ENCODE measurements at places on chromosomes 2 and 18.

DNA sequence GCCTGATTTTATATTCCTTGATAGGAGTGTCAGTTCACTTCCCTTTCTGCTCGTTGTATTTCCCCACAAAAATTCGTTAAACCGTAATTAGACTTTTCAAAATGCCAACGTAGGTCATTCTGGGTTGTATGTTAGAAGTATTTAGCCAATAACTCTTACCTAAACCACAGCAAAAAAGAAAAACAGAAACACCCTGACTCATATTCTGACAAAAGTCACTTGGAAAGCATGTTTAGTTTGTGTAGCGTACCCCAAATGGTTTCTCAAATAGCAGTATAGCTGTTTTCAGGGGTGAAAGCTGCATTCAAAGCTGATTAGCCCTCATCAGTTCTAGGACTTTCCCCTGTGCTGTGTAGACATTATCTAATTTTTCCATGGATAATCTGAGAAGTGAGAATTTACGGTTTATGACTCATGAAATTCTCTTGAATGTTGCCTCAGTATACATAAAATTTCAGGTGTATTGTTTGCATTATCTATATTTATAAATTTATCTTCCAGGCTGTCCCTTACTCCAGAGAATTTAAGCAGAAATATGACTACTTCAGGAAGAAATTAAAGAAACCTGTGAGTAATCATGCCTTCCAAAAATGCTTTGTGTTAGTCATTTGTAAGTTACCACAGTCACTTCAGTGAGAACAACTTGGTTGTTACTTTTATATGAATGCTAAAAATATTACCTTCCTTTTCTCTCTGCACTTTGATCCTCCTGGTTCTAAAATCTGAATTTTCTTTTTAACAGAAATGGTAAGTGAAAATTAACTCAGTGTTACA lies 264.9 kb downstream of the ALPK2 start:
- no peak for DNase-seq

- no peak for DNase-seq
These were observed 71.8 kb downstream of the B3GNT2 start for GRCh38 chr2:62267696-62268095.

DNA sequence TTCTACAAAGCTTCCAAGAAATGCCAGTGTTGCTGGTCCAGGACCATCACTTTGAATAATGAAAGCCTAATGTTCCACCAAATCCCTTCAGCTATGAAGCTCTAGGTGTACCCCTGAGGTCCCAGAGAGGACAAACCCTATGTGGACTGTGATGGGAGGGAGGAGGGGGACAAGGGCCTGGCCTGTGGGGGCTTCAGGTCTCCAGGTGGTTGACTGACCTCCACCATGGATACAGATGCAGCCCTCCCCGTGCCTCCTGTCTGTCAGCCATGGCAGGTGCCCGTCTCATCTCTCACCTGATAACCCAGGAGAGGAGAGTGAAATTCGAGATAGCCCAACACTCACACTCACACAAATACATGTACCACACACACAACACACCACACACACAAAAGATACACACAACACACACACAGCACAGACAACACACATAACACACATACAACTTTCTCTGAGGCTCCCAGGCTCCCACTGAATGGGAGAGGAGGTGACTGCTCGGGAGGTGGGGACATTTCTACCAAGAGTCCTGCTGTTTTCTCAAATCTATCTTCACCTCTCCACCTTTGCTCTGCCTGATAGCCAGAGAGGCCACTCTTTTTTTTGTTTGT lies 12.8 kb upstream of the RHOB start:
- no peak for DNase-seq

DNA sequence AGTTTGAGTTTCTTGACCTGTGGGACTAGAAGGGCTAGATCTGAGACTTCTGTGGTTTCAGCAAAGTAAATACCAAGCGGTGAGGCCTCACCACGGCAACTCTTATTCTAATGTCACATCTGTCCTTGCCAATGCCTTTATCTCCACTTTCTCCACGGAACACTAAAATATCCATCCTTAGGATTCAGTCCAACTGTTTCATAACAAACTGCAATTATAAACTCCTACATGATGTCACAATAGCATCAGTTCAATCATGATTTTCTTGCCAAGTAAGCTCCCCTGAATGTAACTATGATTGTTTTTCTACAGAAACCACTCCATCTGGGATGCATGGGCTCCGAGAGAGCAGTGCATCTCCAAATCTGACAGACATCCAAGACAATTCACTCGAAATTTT lies 79.6 kb downstream of the LRATD1 start:
- no peak for DNase-seq

GRCh38 chr2:168002021-168002553 lies 245.3 kb downstream of the STK39 start:
- DNase-seq, result no peak

DNA sequence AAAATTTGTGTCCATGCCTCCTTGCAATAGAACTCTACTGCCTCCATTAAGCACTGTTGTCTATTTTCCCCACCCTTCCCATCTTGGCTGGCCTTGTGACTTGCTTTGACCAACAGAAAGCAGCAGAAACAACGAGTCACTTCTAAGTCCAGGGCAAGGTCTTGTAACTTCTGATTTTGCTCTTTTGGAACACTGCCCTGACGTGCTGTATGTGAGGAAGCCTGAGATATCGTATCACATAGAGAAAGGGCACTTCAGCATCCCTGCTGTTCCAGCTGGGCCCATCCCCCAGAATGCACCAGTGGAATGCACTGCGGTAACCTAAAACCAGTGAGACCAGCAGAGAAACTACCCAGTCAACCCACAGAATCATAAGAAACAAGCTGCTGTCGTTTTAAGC lies 28.1 kb downstream of the NCKAP1 start:
- DNase-seq, result peak; percentile 27

DNA sequence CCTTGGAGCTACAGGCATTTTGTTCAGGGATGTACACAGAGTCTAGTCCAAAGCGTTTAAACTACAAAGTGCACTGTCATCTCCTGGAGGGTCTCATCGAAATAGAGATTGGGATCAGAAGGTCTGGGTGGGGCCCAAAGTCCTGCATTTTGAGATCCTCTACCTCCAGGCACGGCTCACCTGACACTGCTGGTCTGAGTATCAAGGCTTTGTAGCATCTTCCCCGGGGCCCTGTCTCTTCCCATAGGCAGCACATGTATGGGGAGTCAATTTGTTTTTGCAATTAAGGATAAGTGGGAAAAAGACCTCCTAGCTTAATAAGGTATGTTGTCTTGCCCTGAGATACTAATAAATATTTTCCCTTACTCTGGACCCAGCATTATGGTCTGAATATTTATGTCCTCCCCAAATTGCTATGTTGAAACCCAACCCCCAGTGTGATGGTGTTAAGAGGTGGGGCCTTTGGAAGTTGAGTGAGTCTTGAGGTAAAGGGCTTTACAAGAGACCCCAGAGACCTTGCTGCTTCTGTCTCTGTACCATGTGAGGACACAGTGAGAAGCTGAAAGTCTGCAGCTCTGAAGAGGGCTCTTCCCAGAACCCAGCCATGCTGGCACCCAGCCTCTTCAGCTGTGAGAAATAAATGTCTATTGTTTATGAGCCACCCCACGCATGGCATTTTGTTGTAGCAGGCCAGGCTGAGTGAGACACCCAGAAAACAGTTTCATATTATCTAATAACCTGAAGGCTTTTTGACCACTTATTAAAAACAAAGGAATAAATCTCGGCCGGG lies 258.7 kb upstream of the HS6ST1 start:
- no peak for DNase-seq

DNA sequence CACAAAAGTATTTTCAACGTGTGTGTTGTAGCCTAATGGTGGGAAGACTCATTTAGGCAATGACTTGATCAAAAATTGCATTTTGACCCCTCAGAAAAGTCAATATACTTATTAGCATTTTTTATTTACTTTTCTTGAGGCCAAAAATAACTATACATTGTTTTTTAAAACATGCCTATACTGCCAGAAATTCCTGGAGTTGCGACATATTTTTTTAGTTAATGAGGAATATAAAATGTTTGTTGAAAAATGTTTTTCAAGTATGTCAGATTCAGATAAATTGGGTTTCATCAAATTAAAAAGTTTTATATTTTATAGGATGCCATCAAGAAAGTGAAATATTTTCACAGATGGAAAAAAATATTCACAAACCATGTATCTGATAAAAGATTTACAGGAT lies 39.6 kb downstream of the R3HDM1 start:
- no peak for DNase-seq

- DNase-seq, result no peak
These were observed 26.8 kb downstream of the SERPINB4 start for GRCh38 chr18:63617049-63617914.

DNA sequence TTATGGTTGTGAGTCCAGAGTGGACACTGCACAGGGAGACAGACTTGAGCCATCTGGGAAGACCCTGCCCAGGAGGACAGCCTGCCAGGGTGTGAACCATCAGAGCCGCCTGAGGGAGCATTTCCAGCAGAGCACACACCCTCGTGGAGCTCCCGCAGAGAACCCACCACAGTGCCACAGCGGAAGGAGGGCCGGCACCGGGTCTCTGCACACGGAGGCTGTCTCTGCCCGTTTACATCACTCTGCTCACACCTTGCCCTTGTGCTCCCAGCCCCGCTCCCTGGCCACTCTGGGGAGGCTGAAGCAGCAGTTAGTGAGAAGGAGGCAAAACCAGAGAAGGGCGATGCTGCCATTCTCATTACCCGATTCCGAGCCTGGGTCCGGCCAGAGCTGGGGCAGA lies 161.9 kb downstream of the KLHL29 start:
- DNase-seq, result no peak

DNA sequence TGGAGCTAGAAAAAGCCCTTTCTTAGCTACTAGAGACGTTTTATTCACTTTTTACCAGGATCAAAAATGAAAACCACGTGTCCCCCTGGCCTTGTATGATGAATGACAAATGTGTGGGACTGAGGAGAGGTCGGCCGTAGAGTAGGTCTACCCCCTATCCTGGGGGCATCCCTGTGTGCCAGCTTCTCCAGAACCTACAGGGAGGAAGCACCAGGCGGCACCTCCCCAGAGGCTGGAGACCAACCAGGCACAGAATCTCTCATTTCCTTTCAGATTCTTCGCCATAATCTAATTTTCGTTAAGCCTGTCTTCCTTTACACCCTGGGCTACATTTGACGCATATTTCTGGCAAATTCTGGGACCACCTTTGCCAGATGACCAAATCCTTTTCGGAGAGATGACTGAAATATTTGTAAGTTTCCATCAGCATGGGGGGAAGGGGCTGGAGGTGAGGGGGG lies 15.9 kb downstream of the TWIST2 start:
- no peak for DNase-seq

DNA sequence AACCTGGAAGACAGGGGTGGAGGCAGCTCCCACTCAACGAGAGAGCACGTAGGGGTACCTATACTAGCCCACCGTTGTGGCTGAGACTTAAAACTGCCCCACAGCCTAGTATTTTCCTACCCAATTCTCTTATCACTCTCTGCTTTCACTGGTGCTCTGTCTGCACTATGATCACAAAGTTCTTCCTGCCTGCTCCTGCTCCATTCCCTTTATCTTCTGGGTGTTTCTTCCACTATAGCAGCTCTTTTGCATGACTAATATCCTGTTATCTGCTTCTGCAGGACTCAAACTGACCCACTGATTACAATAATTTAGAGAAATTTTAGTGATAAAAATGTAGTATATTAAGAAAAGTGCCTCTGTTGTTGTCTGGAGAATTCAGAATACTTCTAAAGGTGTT lies 184.8 kb downstream of the LRP1B start:
- no peak for DNase-seq

GRCh38 chr2:228681426-228681825 lies 499.9 kb upstream of the SPHKAP start:
- DNase-seq, result no peak

GRCh38 chr2:44912660-44913059 lies 28.8 kb upstream of the SIX3 start:
- DNase-seq, result no peak

GRCh38 chr2:230048010-230048671 lies 20.6 kb downstream of the SLC16A14 start:
- DNase-seq, result no peak

DNA sequence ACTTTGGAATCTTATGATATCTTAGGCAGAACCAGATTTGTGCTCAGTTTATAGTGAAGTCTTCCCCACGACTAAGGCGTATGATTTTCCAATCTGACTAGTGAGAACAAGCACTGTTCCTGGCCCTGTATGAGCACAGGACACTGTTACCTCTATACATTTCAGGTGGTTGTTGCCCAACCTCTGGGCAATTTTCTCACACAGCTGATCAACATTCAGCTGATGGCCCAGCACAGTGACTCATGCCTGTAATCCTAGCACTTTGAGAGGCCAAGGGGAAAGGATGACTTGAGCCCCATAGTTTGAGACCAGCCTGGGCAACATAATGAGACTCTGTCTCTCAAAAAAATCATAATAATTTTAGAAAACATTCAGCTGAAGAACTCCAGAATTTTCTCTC lies 119.5 kb downstream of the ASXL3 start:
- DNase-seq, result no peak

- DNase-seq, result no peak
These were observed 142.0 kb downstream of the COPS8 start for GRCh38 chr2:237227592-237228280.

- no peak for DNase-seq
These were observed 796.1 kb downstream of the EPHA4 start for GRCh38 chr2:220775856-220776488.

DNA sequence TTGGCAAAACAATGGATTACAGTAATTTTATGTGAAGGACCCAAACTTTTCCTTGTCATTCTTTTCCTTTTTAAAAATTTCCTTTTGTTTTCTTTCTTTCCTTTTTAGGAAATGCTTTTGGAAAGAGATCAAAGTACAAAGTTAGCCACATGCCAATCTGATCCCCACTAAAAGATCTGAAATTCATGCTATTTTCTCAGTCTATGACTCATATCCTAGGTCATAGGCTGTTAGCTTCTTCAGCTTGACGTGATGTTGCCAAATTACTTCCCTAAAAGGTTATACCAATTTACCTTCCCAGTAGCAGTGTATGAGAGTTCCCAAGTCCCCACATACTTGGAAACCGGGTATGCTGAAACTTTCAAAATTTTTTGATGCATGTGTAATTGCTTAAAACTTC lies 355.3 kb downstream of the INSIG2 start:
- no peak for DNase-seq

- no peak for DNase-seq
These were observed 4.3 kb upstream of the CAVIN2 start for GRCh38 chr2:191851158-191851557.

GRCh38 chr18:46759890-46760289 lies 3.0 kb upstream of the ST8SIA5 start:
- no peak for DNase-seq

DNA sequence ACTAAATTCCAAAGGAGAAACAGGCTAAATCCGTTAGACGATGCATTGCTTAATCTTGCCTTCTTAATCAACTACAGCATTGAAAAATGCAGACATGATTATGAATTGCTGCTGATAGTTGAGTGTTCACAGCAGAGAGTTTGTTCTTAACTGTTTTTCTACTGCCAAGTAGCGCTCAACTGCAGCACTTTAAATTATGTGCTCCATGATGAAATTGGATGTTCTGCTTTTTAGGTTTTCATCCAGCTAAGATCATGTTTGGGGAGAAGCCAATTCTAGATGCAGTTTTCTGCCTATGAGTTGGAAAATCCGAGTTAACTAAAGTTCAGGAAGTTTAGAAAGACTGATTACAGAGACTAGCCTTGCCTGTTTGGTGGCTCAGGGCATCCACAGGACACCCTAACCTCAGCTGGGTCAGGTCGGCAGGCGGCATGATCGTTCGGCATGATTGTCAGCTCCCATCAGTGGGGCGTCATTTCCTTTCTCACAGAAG lies 119.4 kb upstream of the PIEZO2 start:
- DNase-seq, result no peak

All from heart right ventricle (tissue), 16 donors.